LoVo (cell line): ENCODE measurements at places on chromosomes 3 and 15.

GRCh38 chr15:53681056-53681455 is 78.4 kb downstream of the WDR72 start:
- DNase-seq, result no peak

- DNase-seq, result no peak
Measured at GRCh38 chr3:58150130-58150809, 60.5 kb downstream of the DNASE1L3 start.

- no peak for DNase-seq
Measured at GRCh38 chr3:187015903-187016638, 85.7 kb downstream of the ST6GAL1 start.

GRCh38 chr3:157586293-157586692 is 83.1 kb upstream of the VEPH1 start:
- DNase-seq, result no peak

DNA sequence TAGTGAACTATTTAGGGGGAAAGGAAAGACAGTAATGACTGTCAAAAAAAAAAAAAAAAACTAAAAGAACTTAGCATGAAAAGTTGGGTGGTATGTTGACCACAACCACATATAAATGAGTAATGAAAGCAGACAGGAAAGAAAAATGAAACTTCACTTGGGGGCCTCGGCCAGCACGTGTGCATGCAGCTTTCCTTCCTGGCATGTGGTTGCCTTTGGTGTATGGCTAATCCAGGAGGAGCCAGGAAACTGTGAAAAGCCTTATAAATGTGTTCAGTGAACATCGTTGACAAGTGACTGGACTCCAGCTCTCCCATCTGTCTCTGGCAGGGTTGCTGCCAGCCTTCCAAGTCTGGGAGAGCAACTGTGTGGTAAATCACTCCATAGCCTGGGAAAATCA is 195.1 kb downstream of the DTWD1 start:
- DNase-seq, result no peak

GRCh38 chr15:92393071-92393979 is at the start of gene ST8SIA2:
ST8SIA2 (plus strand) TSS chr15:92393881; CDS start chr15:92394065, 184 bp downstream.
- no peak for DNase-seq

DNA sequence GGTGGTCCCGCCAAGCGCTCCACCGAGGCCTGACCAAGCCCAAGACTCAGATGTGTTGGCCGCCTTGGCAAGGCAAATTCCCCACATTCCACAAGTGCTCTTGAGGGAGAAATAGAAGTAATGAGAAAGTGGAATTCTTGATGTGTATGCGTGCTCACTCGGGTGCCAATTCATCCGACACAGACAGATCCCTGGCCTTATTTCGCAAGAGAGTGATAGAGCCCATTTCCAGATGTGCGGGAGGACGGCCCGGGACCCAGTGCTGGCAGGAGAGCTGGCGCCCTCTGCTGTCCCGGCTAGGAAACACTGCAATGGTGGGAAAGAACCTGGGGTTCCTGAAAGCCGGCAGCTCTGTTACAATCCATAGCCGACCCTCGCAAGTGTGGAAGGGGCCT is 76.0 kb downstream of the HMG20A start:
- DNase-seq, result peak; percentile 74

DNA sequence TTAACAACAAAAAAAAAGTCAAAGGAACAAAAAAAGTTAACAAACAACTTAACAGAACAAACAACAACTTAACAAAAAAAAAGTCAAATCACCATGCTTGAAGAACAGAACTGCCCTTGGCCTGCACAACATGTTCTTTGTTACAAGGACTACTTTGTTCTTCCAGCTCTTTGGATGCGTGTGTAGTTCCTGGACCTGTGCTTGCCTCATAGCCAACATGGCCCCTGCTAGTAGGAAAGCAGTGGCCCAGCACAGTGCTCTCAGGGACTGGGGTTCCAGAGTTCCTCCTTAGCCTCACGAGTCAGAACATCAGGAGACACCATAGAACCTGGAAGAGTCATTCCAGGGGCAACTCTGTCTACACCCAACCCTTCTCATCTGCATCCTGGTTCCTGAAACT is 10.9 kb upstream of the STRIT1 start:
- no peak for DNase-seq

- peak; percentile 39 for DNase-seq
Measured at GRCh38 chr15:75578173-75578947, 755 bp downstream of the PTPN9 start.
